ENCODE measurements at places on chromosomes 12 and 14.

- DNase-seq: no peak
Measured at GRCh38 chr12:60010486-60010885, 414.7 kb downstream of the SLC16A7 start.

GRCh38 chr12:9096563-9097176 is 19.0 kb downstream of the A2M start:
- no peak for DNase-seq

- no peak for DNase-seq
Measured at GRCh38 chr14:92846162-92846897, 52.2 kb downstream of the GOLGA5 start.

DNA sequence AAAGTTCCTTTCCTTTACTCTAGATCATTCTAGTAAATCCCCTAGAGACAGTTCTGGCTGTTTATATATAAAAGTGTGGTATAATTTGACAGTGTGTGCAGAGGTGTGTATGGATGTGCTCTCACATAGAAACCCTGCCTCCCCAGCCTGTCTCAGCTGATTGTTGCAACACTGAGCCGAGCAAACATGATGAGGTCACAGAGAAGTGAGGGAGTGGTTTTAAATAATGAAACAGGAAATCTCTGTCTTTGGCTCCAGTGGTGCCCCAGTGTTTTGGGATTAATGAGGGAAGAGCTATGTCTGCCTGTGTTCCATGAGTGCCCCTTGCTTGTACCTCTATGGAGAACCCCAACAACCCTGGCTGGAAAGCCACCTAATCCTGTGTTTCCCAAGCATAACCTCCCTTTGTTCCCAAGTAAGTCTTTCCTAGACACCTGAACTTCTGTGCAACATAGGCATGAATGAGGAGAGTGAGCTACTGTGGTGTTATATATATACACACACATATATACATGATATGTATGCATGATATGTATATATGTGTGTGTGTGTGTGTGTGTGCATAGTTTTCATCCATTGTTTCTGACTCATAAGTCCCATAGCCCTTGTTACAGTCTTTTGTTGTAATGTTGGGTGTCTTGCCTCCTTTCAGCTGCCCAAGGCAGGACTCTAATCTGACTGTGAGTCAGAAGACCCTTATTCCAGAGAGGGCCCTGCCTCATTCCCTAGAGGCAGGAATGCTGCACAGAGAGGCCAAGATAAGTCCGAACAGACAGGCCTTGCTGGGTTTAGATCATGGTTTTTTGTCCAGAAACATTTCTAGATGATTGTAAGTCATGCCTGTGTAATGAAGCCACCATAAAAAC is 18.0 kb downstream of the TRAF3 start:
- no peak for DNase-seq

GRCh38 chr14:32014057-32014456 is 63.0 kb upstream of the ARHGAP5 start:
- DNase-seq: no peak

GRCh38 chr14:81772381-81772780 is 238.7 kb upstream of the SEL1L start:
- no peak for DNase-seq

DNA sequence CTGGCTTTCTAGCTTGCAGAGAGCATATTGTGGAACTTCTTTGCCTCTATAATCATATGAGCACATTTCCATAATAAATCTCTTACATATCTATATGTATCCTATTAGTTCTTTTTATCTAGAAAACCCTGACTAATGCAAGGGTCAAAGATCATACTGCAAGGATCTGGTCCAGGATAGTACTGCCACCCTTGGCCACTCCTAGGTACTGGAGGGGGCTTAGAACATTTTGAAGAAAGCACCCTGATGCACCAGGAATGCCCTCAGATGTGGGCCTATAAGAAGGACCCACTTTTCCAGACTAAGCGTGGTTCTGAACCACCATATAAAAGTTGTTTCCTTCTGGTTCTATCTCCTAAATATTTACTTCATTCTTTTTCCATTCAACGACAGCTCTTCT is 14.6 kb downstream of the ATXN7L3B start:
- no peak for DNase-seq

GRCh38 chr14:63214417-63215196 is 10.4 kb downstream of the RHOJ start:
- DNase-seq: no peak

GRCh38 chr12:30286345-30286926 is 409.2 kb downstream of the IPO8 start:
- DNase-seq: no peak

All from Panc1 (cell line).